Activated T-cell treated with anti-CD3 and anti-CD28 coated beads, Interleukin-2, amount 50 U/mL, for 24 hours (primary cell): ENCODE measurements at places on chromosomes 2 and 18.

GRCh38 chr2:220120041-220120440 lies 492.6 kb downstream of the SLC4A3 start:
- DNase-seq, result no peak

GRCh38 chr2:113861740-113862139 lies 28.1 kb upstream of the ACTR3 start:
- DNase-seq, result no peak

DNA sequence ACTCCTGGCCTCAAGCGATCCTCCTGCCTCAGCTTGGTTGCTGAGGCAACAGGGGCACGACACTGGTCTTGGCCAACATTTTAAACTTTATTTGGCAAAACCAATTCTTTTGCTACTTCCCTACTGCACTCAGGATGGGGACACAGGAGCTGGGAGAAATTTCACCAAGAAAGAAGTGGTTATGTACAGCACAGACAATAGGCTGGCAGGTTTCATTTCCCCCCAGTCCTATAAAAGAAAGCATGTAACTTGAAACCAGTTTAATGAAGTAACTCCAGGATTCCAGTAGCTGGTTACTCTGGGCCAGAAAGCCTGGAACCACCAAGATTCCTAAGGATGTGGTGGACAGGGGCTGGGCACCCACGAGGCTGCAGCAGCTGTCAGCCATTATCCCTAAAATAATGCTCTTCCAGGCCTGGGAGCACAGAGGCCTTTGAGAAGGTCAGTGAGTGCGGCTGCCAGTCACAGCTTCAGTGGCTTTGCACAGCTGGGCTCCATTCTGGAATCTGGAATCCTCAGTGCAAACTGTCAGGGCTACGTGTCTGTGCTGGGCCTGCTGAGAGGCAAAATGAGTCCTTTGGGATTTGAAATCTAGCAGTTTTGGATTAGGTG lies 142.3 kb upstream of the ITGA6 start:
- no peak for DNase-seq

GRCh38 chr2:135728064-135728743 lies 13.5 kb upstream of the UBXN4 start:
- DNase-seq, result no peak

- no peak for DNase-seq
Observed at GRCh38 chr2:12619975-12620374, 96.8 kb upstream of the TRIB2 start.

DNA sequence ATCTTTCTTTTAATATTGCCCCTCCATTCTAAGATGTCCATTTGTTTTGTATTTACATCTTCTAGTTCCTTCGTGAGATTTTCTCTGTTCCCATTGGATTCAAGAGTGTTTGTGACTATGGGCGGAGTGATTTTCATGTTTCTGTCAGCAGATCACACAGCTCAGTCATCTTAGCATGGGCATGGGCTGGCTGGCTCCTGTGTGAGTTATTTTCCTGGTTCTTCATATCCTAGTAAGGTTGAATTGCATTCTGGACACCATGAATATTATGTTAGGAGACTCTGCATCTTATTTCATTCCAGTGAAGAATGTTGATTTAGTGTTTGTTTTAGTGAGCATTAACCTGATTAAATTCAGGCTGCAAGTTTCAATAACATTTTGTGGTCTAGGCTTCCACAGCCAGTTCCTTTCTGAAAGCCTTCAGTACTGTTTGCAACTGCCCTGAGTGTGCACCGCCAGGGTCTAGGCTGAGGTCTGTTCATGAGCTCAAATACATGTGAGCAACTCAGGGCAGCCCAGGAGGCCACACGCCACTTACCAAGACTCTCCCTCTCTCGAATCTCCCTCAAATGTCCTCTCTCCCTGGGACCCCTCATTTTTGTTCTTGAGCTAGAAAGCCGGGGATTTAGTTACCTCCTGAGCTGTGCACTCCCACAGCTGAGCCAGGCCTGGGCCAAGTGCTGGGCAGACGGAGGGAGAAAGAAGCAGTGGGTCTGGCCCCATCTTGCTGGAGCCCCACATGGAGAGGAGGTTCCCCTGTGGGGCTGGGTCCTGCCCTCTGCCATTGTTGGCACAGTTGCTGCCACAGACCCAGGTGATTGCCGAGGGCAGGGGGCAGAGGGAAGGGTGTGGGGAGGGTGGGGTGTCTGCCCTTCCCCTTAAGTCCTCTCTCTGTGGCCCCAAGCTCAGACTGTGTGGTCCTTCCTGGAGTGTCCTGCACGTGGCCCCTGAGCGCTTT lies 145.9 kb downstream of the RTP5 start:
- DNase-seq, result no peak

DNA sequence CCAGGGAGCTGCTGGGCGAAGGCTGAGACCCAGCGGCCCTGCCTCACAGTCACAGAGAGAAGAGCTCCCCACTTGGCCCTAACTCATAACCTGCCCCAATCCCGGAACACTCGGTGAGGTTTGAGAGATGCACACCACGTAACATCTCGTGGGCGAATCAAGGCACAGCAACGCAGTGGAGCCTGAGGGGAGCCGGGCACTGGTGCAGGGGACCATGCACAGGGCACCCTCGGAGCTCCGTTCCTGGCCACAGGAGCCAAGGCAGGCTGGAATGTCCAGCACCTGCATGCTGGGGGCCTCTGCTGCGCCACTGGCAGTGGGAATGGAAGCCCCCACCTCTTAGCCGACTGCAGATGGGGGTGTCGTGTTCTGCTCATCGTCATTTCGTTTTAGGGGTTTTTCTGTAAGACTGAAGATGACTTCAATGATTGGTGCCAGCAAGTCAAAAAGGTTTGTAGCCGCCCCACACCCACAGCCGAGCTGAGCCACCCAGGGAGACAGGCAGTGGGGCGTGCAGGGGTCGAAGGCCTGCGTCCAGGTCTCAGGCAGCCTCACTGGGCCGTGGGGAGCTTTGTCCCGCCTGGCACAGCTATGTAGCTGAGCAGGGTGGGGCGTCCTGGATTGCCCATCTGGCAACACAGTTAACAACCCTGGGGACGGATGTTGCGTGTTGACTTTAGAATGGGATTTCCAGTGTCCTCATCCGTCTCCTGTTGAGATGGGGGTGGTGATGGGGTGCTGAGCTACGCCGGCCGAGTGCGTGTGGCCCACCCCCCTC lies 16.1 kb downstream of the DTYMK start:
- DNase-seq, result no peak

DNA sequence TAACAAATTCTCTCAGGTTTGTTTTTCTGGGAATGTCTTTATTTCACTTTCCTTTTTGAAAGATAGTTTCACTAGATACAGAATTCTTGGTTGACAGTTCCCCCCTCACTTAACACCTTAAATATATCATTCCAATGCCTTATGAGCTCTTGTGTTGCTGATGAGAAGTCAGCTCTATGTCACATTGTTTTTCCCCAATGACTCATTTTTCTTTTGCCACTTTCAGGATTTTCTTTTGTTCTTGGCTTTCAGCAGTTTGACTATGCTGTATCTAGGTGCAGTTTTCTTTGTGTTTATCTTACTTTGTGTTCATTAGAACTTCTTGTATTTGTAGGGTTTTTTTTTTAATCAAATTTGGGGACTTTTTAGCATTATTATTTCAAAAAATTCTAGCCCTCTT lies 5.6 kb upstream of the RALBP1 start:
- DNase-seq, result no peak

DNA sequence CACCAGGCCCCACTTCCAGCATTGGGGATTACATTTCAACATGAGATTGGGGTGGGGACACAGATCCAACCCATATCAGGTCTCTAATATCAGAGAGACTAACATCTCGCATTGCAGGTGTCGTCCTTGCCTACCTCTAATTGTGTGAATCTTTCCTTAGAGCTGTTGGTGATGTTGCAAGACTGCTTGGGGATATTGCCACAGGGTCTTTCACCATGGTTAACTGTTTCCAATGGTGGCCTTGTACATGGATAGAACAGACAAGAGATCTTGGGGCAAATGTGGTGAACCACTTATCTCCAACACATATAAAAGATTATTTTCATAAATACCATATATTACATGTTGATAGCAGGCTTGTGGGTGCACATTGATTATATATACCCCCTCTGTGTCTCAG lies 270.3 kb upstream of the LINC00305 start:
- DNase-seq, result no peak

DNA sequence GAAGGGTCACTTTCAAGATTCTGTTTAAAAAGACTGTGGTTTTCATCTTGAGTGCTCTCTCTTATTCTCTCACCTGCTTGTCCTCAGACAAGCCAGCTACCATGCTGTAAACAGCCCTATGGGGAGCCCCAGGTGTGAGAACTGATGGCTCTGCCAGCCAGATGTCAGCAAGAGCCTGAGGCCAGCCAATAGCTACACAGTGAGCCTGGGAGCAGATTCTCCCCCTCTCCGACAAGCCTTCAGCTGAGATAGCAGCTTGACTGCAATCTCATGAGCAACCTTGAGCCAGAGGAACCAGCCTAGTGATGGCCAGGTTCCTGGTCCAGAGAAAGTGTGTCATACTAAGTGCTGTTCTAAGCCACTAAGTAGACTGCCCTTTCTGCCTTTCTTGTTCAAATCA lies 272.1 kb downstream of the NAPG start:
- no peak for DNase-seq

GRCh38 chr2:82239176-82239575 lies 1934.6 kb upstream of the LRRTM1 start:
- DNase-seq, result no peak

DNA sequence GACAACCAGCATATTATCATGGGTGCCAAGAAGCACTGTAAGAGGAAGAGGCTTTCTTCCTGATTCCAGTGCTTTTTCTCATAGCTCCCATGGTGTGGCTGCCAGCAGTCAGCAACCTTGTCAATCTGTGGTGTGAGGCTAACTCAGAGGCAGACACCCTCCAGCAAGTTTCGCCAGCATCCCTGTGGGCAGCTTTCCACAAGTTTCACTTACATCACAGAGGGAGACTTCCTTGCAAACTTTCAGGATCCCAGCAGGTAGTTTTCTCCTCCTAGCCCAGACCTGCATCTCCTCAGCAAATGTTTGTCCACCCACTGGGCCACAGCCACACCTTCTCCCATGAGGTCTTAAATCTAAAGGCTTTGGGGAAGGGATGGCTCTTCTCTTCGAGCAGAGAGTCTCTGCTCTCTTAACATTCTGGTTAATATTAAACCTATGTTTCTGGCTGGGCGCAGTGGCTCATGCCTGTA lies 9.1 kb downstream of the DNAH7 start:
- no peak for DNase-seq

GRCh38 chr18:41170346-41170745 lies 784.7 kb upstream of the PIK3C3 start:
- DNase-seq, result no peak

DNA sequence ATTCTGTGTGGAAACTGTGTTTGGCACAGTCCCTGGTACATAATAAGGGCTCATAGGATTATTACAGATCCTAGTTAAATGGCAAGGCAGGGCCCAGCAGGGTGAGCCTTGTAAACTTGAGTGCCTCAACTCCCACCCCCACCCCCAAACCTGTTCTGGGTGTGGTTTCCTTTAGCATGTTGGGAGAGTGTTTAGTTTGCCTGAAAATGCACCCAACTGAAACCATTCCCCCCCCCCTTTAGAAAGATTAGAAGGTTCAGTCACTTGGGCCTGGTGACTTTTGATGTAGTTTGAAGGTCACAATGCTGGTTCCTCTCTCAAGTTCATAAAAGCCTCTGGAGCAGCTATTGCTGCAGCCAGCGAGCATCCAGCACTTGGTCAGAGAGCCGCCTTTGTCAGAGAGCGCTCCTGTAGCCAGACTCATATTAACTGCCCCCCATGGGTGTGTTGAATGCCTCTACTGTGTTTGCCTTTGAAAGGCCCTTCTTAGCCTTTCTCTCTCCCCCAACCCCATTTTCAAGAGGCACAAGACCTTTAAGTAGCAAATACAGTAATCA lies 113.7 kb downstream of the SPTBN1 start:
- DNase-seq, result no peak

DNA sequence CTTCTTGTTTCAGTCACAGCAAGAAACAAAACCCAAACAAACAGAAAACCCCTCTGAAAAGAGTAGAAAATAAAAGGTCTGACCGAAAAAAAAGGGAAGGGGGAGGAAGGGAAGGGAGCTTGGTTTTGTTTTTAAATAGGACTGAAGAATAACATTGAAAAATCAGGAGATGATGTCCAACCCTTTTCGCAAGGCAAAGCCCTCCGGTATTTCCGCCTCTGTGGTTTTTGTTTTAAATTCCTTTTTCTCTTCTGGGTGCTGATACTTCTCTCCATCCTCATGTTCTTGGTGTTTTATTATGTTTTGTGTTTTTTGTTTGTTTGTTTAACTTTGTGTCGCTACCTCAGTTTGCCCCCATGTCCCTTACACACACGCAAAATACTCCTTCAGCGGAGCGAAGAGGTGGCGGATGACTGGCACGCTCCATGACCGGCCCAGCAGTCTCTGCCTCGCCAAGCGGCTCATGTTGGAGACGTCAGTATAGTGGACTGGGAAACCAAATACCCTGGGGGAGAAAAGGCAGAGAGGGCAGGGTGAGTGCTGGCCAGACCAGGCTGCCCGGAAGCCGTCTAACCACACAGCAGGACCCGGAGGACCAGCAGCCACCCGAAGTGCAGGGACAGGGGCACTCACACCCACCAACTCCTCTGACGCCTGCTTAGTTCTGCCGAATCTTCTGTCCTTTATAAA lies 65.7 kb upstream of the POMC start:
- no peak for DNase-seq

GRCh38 chr18:56176751-56177150 lies 461.6 kb downstream of the TXNL1 start:
- DNase-seq, result no peak

DNA sequence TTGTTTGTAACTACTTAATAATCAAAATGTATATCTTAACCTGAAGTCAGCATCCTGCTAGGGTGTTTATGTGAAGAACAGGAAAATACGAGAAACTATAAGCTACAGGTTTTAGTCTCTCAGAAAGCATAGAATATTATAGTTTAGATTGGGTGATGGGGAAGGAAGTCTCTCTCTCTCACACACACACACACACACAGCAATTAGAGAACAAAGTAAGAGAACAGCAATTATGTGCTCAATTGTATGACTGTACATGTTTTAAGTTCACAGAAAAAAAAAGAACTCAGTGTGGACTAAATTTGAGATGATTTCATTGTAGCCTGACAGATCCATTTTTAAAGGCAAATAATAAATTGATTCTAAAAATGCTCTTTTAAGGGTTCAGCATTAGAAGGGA lies 94.3 kb upstream of the ZNF516 start:
- DNase-seq, result no peak

GRCh38 chr2:38269421-38269820 lies 107.7 kb downstream of the ATL2 start:
- DNase-seq, result no peak

GRCh38 chr18:36352384-36352783 lies 54.9 kb downstream of the FHOD3 start:
- no peak for DNase-seq

GRCh38 chr2:237546040-237546875 lies 20.1 kb upstream of the PRLH start:
- DNase-seq, result no peak

- DNase-seq, result no peak
Observed at GRCh38 chr2:231362555-231363184, 32.8 kb upstream of the B3GNT7 start.

DNA sequence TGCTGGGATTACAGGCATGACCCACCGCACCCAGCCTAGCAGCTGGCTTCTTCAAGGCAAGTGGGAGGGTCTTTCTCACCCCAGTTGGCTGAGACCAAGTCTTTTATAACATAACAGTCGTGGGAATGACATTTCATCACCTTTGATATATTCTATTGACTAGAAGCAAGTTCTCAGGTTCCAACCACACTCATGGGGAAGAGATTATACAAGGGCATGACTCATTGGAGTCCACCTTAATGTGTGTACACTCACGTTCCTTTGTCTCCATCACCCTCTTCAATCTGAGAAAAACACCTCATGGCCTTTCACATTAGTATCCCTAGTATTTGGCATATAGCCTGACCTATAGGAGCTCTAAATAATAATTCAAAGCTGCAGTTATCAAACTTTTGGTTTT lies 2.8 kb upstream of the BBS5 start:
- DNase-seq, result no peak
